Stimulated activated CD4-positive, alpha-beta T cell treated with anti-CD3 and anti-CD28 coated beads, TNF-alpha, amount 100 ng/mL, for 48 hours (primary cell): ENCODE measurements at places on chromosomes 5 and 9.

DNA sequence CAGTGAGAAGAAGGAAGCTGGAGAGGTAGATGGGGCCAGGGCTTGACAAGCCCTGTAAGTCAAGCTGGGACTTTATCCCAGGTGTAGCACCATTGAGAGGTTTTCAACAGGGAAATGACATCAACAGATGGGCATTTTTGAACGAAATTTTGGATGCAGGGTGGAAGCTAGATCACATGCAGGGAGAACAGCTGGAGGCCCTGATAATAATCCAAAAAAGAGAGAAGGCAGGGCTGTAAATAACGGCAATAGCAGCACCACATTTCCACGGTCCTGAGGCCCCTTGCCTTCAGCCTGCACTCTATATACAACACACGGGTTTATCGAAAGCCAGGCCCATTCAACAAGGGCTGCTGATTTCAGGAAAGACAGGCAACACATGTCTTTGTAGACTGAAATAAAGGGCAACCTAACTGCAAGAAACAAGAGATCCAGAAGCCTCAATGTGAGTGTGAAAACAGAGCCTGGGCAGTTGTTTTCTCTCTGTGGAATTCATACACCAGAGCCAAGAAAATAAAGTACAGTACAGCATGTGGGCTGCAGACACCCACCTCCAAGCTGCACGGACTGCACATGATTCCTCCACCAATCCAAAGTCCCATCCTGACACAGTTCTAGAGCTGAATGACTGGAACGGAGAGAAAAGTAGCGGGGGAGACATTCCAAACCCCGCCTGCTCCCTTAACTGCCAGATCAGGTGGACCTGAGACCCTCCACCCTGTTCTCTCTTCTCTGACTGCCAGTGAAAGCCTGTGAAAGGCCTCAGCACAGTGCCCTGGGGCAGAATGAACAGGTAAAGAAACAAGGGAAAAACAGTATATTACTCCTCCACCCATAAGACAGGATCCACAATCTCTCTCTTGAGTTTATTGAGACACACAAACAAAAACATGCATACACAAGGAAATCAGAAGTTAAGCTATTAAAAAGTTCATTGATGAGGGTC is 36.3 kb downstream of the KLHL3 start:
- DNase-seq, result no peak

GRCh38 chr5:91190314-91190690 is 192.8 kb downstream of the ARRDC3 start:
- DNase-seq, result no peak

DNA sequence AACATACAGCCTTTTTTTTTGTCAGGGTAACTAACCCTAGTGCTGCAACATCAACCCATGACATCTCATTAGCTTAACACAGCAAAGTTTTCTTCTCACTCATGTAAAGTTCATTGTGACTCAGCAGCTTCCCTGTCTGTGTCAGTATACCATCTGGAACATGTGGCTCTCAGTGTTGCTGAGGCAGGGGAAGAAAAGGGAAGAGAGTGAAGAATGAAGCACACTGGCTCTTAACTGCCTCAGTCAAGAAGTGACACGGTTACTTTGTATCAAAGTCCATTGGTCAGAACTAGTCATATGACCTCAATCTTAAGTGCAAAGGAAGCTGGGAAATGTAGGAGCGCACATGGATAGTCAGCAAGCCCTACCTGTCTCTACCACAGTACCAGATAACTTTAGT is 185.0 kb upstream of the ELL2 start:
- no peak for DNase-seq

DNA sequence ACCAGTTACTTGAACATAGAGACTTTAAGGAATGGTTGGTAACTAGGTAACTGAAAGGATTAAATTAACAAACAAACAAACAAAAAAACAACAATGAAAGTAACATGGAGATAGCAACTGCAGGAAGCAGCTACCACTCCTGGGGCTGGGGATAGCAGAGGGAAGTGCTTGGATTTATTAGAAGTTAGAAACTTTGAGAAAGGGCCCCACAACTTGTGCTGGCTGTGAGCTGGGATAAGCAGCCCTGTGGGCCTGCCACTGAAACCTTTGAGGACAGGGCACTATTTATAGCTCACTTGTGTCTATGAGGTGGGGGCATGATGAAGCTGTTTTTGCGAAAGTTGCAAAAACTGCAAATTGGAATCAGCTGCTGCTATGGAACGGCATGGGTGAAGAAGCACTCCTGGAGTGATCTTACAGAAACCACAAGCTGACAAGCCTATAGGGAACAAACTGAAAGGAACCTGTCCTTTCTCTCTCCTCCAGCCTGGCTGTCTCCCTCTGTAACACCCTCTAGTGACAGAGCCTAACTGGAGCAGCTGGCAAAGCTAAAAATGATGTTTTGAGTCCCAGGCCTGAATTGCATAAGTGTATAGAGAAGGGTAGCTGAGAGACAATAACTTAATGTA is 91.4 kb upstream of the RANBP6 start:
- no peak for DNase-seq

DNA sequence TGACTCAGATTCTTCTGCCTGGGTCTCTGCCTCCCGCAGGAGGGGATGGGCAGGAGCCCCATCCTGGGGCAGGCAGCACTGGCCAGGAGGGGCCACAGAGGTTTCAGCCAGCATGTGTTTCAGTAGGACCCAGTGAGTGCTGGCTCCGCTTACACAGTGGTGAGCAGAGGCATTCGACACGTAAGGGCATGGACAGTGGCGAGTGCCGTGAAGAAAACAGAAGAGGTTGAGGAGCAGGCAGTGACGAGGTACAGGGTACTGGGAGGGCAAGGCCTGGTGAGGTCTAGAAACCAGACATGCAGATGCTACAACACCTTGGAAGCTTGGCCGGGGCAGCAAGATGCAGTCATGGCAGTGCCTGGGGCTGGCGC is 41.5 kb downstream of the CACNA1B start:
- DNase-seq, result no peak

DNA sequence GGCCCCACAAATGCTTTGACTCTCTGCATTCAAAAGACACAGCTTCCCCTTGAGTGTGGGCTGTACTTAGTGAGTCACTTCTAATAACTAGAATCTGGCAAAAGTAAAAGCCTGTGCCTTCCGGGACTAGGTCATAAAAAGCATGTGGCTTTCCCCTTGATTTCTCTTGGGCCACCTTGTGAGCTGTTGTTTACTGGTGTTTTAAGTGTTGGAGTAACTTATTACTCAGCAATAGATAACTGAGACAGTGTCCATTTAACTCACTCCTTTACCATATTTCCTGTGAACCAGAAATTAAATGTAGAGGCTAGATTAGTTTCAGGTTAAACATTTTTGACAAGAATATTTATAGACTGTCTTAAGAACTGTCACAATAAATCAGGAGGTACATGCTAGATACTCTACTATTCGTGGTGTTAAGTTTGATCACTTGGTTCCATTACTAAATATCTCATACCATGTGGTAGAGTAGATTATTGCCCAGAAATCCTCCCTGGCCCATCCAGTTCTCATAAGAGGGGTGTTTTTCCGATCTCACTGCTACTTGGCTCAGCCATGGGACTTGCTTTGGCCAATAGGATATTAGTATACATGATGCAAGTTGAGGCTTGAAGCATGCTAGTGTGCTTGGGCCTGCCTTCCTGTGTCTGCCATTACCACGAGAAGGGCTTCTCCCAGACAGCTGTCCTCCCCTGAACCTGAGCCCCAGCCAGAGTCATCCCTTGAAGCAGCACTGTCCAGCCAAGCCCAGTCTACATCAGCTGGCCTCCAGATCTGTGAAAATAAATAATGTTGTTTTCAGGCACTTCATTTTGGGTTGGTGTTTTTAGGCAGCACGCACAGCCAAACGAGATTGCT is 10.4 kb upstream of the CMBL start:
- DNase-seq, result no peak

DNA sequence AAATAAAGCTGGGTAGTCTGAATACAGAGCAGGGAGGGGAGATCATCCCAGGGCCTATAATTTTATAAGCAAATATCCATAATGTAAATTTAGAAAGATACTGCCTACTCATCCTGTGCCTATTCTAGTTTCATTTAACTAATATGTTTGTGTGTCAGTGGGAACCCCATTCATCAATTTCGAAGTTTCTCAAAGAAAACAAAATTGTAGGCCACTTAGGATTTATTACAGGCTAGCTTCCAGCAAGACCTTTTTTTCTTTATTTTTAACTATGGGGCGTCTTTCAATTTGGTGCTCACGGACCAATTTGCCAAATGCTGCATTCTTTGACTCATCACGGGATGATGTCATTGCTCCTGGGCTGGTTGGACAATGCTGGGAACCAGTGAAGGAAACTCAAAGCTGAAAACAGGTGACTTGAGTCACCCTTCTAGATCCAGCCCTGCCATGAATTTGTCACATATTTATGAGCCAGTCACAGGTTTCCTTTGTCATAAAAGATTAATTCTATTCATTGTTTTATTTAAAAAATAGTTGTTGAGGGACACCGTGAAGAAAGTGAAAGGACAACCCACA is 13.4 kb downstream of the PCSK5 start:
- DNase-seq, result no peak

- DNase-seq, result no peak
Measured at GRCh38 chr9:13939134-13939533, 374.8 kb downstream of the NFIB start.

DNA sequence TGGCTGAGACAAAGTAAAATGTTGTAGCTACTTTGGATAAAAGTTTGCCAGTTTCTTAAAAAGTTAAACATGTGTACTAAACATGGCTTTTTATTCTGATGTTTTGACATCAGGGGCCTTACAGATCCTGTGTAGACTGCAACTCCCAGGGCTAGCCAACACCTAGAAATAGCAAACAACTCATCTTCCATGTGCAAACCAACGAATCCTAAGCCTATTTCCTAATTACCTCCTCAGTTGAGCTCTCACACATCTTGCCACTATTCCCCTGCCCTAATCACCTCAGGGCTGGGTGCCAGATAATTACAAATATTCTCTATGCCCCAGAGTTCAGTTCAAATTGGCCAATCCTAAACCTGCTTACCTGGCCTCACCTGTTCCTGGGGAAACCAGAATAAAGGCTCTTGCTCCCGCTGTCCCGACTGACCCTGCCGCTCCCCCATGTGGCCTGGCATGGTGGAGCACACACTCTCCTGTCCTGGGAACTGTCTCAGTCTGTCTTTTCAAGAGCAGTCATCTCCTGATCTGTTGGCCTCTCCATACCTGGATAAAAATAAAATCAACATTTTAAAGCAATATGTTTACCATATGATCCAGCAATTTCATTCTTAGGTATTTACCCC is 37.1 kb upstream of the FAM169A start:
- no peak for DNase-seq

GRCh38 chr5:150729859-150730258 is 29.0 kb downstream of the DCTN4 start:
- DNase-seq, result no peak

DNA sequence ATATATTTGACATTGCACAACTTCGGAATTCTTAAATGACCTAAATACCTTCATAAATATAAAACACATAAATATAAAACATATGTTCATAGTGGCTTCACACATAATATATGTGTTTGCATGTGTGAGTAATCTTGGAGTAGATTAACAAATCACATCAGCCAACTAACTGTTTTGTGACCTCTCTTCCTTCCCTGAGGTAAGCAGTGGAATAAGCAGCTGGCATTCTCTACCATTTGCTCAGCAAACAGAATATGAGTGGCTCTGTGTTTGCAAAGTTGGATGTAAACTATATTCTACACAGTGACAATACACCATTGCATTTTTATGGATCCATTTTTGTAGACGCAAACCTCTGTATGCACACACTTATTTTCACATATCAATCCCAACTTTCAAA is 189.9 kb downstream of the ACER2 start:
- DNase-seq, result no peak

- peak; percentile 36 for DNase-seq
Measured at GRCh38 chr5:57494104-57495098, 11.8 kb upstream of the ACTBL2 start.

- no peak for DNase-seq
Measured at GRCh38 chr9:120570296-120570695, 9.7 kb downstream of the CDK5RAP2 start.

DNA sequence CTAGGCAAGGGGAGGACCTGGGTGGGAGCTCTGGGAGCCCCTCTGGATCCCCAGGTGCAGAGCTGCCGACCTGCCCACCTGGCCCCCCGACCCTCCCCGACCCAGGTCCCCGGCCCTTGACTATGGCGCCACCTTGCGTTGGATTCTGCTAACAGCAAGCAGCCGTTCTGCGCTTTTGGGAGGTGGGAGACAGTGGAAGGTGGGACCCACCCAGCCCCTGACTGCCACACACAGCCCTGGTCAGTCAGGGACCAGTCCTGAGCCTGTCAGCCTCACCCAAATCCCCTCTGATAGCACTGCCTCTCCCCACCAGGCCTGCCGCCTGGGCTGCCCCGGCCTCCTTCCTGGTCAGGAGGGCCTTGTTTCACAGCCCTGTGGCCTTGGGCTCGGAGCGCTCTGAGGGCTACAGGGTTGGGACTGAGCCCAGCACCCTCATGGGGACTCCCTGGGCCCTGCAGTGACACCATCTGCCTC is 77.9 kb downstream of the HMCN2 start:
- DNase-seq, result peak; percentile 30

DNA sequence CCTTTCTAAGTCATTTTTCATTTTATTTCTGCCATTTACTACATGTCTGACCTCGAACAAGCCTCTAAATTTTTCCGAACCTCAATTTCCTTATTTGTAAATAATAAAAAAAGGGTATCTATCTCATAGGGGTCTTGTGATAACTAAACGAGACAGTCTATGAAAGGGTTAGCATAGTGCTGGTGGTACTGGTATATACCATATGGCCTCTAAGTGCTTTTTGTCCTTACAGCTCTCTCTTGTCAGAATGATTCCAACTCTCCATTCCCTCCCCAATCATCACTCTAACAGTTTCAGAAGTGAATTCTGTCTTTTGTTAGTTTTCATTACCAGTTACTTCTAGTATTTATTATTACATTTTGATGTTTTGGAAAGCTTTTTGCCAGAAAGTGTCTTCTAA is 85.5 kb upstream of the ACTBL2 start:
- no peak for DNase-seq

- no peak for DNase-seq
Measured at GRCh38 chr5:150229571-150229970, 39.7 kb downstream of the SLC6A7 start.

GRCh38 chr5:140319833-140320232 is 16.9 kb upstream of the PFDN1 start:
- DNase-seq, result no peak
